ENCODE measurements at places on chromosomes 1 and 21. TPM values are rescaled to one million over a fixed set of nuclear protein-coding genes. Genes with fewer than 3 reads are reported as not detected.

- DNase-seq = no peak
Observed at GRCh38 chr1:5595531-5596170, 396.6 kb downstream of the NPHP4 start.

DNA sequence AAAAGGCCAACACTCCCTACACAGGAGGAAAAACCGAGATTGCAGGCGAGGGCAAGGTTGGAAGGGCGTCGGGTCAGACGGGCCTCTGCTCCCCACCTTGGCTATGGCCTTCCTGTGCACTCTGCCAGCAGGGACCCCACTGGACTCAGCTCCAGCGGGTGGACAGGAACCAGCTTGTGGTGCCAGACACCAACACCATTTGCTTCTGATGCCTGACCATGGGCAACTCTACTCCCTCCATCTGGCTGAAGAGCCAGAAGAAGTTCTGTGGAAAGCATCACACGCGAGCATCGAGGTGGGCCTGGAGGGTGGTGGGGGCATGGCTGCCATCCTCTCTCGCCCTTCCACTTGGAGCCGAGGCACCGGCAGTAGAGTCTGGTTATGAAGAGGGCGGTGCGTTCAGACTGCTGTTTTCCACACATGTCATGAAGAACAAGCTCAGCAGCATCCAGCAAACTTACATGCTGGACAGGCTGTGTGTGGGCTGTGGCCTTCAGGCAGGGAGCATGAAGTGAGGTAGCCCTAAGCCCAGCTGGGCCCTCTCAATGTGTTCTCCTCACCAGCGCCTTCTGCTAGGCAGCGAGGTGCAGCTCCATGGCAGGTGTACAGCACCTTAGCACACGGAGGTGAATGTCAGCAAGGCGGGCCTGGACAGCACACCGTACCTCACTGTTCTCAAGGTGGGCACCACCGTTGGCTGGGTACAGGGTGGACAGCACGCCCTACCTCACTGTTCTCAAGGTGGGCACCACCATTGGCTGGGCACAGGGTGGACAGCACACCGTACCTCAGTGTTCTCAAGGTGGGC is 15.6 kb upstream of the ZNF669 start:
- DNase-seq = no peak

The TM2D1 gene
- total RNA-seq = 36.8 TPM

GRCh38 chr1:201656311-201657032 is 117.5 kb downstream of the NAV1 start:
- DNase-seq = no peak

The ZNF593 gene
- total RNA-seq = 55.9 TPM
